ENCODE measurements at places on chromosomes 2 and 18.

- DNase-seq, result no peak
Observed at GRCh38 chr2:238007924-238008323, 41.1 kb downstream of the UBE2F start.

GRCh38 chr2:232024457-232024856, 62.9 kb downstream of the DIS3L2 start:
- no peak for DNase-seq

DNA sequence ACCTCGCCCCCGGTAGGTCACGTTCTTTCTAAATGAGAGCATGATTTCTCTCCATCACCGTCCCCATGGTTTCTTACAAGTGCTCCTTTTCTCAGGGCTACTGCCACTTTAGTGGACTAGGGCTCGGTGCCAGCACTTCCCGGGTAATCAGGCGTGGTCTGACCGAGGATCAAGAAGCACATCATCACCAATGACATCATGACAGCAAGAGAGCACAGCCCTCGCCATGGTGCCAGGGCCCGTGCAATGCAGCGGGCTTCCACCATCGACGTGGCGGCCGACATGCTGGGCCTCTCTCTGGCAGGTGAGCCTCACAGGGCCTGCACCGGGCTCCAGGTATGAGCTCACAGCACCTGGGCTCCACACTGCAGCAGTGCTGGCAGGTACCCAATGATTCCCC, 75.2 kb downstream of the INPP4A start:
- no peak for DNase-seq

GRCh38 chr2:176106581-176107539, at the start of gene HOXD11:
Gene HOXD11 (plus strand): TSS chr2:176107280. CDS start chr2:176107356, 76 bp downstream.
- peak; percentile 65 for DNase-seq

DNA sequence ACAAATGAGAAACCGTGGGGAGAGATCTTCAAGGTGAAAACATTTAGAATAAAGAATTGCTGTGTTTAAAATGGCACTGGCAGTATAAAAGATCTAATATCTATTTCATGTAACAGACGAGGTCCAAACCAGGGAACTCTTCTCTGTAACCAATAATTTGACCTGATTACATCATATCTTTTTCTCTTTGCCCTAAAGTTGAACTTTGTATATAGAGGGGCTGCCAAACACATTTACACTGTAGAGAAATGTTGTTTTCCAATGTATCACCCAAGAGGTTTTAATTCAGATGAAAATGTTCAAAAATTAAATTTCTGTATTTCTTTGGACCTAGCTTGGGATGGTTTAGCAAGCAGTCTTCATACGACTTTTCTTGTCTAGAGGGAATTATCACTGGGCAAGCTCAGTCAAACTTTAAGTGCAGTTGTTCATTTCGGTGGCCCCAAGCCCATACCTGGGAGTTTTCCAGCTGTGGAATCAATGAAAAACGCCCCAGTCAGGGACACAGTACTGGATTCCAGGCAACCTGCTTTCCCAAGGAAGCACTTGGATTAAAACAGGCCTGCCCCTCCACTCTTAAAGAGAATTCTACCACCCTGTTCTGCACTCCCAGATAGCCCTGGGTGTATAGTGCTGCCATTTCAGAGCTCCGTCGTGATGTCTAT, 208.5 kb upstream of the FN1 start:
- no peak for DNase-seq

- DNase-seq, result no peak
Observed at GRCh38 chr18:53467756-53468155, 756.7 kb downstream of the MBD2 start.

DNA sequence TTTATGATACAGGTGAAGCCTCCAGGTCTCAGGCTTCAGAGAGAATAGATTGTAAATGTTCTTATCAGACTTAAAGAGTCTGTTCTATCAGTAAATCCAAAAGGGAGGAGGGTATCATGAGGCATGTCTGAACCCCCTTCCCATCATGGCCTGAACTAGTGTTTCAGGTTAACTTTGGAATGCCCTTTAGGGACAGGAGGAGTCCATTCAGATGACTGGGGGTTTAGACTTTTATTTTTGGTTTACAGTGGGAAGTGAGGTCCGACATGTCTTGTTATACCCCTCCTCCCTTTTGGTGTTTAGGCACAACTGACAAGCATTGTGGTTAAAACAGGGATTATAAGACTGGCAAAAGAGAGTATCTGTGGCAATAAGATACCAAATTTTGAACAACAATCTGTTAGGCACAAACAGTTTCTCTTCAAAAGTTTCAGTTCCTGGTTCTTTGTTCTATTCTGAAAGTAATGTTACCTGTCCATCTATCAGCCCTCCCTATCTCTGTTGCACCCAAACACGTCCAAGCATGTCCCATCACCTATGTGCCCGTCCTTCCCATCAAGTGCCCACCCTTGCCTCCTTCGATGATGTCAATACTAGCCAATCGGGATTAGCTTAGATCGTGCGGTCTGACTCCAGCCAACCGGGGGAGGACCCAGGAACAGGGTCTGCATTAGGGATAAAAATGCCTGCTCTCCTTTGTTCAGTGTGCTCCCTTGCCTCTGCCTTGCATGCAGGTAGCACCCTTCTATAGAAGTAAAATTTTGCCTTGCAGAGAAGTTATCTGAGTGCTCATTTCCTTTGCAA, 16.4 kb downstream of the TCF23 start:
- DNase-seq, result no peak

GRCh38 chr2:208129744-208130711, at the start of gene CRYGC:
Gene CRYGC (minus strand): TSS chr2:208129828. CDS start chr2:208129792, 36 bp downstream.
- DNase-seq, result peak; percentile 51

DNA sequence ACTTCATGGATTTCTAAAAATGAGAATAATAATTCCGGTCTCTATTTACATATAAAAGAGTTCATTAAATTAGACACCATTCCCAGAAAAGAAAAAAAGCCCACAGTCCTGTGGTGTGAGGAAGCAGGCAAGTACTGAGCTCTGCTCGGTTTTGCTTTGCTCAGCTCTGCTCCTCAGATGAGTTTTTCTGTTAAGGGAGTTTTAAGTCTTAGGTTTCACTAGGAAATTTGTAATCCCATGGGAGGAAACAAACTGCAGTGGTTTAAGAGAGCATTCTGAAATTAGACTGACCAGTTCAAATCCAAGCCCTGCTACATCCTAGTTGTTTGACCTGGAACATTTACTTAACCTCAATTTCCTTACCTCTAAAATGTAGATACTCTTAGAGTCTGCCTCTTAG, 338.6 kb upstream of the MMADHC start:
- DNase-seq, result no peak

DNA sequence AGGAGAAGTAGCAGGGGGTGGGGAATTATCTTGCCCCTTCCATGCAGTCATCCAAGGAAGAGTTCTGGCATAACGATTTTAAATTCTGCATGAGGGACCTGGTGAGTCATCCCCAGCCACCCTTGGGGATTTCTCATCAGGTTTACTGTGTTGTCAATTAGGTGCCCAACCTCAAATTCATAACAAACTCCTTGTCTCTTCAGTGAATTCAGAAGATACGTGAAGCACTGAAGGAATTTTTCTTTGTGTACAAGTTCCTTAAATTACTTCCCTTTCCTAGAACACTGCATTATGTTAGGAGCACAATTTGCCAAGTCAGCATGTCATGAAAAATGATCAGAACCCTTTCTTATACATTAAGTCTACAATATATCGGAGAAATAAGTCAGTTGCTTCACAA, 70.8 kb upstream of the NOSTRIN start:
- peak; percentile 53 for DNase-seq

DNA sequence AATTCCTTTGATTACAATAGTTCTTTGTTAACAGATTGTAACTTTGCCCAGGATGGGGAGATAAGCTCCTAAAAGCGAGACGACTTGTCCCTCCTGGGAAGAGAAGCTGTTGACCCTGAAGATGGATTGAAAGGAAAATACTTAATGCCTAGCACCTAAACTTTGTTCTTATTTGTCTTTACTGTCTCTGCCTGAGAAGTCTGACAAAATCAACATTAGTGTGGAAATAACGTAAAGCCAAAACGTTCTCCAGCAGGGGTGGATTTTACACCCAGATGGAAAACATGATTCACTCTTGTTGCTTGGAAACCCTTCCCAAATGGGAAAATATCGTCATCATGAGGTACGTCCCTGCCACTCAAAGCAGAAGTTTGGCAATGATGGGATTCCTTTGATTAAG, 450.1 kb downstream of the SLC4A3 start:
- DNase-seq, result no peak

DNA sequence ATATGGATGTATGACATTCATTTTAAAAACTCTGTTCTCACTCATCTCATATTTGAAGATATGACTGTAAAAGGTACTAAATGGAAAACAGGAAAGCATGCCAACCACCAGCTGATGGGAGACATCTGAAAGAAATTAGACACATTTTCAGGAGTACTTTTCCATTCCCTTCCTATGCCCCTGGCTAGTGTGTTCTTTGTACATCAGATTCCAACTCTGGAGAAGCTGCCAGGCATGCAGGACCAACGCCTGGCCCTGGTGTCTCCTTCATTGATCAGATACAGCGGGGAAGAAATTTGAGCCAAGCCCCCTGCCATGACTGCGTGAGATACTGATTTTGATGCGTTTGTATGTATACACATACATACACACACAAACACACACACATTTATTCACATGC, 599.0 kb upstream of the SYT4 start:
- no peak for DNase-seq

DNA sequence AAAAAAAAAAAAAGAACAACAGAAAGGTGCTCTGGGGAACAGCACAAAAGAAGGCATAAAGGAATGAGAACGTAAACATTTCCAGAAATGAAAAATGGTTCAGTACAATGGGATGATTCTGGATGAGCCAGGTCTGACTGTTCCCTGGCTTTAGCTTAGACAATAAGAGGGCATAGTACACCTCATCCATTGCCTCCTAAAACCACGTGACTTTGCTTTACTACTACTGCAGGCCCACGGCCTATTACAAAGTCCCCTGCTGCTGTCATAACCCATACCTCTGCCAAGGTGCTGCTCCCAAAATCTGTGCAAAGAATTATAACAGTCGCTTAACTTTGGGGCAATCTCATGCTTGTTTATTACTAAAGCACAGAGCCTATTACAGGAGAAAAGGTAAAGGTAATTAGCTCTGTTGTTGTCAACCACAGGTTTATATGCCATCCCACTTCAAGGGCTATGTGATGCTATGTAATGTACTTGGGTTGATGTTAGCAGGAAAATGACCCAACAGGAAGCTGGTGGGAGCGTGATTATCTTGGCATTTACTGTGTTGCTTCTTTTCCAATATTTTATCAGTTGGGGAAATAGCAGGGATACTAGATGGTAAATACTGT, 26.8 kb downstream of the STK17B start:
- DNase-seq, result no peak

DNA sequence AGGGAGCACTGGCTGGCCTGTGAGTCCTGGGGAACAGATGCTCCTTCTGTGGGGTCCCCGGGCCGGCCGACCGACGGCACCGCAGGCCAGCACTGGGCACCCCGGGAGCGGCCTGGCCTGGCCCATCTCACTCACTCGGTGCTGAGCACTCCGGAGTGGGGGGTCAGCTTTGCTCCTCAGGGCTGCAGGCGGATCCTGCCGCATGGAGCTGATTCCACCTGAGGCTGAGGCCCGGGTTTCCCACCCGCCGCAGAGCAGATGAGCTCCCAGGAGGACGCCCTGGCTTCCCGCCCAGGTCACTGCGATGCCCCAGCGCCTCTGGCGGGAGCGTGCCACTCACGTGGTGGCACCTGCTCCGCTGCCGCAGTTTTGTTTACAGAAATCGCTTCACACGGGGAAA, 418.6 kb downstream of the GALR1 start:
- no peak for DNase-seq

DNA sequence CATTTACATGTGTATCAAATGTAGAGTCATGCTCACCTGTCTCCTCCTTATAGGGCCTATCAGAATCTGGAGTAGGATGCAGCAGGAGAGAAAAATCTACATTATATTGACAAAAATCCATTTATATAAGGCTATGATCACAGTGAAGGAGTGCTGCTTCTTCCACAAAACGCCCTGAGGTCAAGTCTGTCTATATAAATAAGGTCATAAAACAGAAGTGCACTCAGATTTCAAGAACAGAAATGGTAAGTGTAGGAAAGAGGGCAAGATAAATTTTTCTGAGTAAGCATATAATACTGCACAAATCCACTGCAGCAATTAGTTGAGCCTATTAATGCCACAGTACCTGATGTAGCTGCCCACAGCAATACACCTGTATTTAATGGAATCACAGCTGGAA, 51.8 kb downstream of the COL5A2 start:
- DNase-seq, result no peak

GRCh38 chr2:241965931-241966412, 96.4 kb downstream of the RTP5 start:
- peak; percentile 98 for DNase-seq

DNA sequence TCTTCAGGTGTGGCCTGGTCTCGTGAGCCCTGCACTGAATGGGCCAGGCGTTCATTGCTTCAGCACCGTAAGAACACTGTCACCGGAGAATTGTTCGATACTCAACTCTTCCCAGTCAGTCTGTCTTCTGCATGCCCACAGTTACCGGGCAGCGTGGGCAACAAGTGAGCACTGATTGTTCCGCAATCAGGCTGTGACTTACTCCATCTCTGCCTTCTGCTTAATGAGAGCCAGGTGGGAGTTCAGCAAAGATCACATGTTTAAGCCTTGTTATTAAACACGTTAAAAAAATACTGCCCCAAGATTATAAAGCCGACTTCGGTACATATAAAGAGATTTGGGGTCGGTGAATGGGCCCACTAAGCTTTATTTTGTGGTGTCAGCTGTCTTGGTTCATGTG, 3.7 kb downstream of the STEAP3 start:
- DNase-seq, result no peak

GRCh38 chr2:134835471-134835870, 2.9 kb upstream of the ACMSD start:
- DNase-seq, result no peak

- peak; percentile 69 for DNase-seq
Observed at GRCh38 chr18:34697233-34697632, 12.9 kb upstream of the DTNA start.

GRCh38 chr2:203650860-203651613, 55.4 kb upstream of the CD28 start:
- DNase-seq, result peak; percentile 72

- DNase-seq, result no peak
Observed at GRCh38 chr2:49359721-49360406, 205.5 kb upstream of the FSHR start.

- DNase-seq, result peak; percentile 13
Observed at GRCh38 chr2:238053191-238053776, 7.5 kb upstream of the SCLY start.

- DNase-seq, result no peak
Observed at GRCh38 chr2:71757351-71757750, 304.0 kb downstream of the DYSF start.

DNA sequence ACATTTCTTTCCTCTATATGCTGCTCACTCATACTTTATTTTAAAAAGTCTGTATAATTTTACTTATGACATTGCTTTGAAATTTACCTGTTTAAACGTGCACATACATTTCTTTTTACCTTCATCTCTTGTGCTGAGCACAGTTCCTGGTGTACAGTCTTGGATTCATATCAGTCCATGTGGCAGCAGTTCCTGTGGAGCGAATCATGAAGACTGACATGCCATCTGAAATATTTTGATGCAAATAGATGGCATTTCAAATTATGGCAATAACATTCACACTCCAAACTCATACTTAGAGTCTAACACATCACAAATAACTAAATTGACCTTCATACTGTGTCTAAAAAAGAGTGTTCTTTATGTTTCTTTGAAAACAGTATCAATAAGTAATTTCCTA, 90.3 kb upstream of the CDH2 start:
- peak; percentile 6 for DNase-seq

Measured in kidney tubule cell (primary cell).